ENCODE measurements at places on chromosomes 4 and X.

DNA sequence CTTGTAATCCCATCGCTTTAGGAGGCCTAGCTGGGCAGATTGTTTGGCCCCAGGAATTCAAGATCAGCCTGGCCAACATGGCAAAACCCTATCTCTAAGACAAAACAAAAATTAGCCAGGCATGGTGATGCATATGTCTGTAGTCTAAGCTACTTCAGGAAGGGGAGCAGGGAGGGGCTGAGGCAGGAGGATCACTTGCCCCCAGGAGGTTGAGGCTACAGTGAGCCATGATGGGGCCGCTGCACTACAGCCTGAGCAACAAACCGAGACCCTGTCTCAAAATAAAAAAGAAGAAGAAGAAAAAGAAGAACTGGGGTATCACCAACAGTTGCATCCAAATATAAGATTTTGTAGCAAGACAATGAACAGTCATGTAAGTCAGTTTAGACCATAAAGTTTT is 47.3 kb upstream of the NFKB1 start:
- no peak for DNase-seq

DNA sequence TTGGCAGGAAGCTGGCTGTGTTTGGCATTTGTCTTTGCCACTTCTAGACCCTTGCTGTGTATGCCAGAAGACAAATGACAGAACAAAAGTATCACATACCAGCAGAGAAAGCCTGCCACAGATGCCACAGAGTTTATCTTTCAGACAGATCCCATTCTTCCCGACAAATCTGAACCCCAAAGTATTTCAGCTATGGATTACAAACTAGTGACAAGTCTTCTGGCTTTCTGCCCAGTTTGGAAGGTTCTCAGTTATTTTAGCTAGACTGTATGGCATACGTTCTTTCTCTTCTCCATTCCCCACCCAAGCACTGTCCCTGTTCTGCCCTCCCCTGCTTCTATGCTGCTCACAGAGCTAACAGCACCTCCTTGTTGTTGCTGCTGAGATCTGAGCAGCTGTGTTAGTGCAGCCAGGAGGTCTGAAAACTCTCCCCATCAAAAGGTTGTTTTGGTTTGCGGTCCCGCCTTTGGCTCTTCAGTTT is 236.7 kb downstream of the FRAS1 start:
- DNase-seq, result no peak

- no peak for DNase-seq
Observed at GRCh38 chrX:47231167-47231566, 1.6 kb upstream of the USP11 start.

DNA sequence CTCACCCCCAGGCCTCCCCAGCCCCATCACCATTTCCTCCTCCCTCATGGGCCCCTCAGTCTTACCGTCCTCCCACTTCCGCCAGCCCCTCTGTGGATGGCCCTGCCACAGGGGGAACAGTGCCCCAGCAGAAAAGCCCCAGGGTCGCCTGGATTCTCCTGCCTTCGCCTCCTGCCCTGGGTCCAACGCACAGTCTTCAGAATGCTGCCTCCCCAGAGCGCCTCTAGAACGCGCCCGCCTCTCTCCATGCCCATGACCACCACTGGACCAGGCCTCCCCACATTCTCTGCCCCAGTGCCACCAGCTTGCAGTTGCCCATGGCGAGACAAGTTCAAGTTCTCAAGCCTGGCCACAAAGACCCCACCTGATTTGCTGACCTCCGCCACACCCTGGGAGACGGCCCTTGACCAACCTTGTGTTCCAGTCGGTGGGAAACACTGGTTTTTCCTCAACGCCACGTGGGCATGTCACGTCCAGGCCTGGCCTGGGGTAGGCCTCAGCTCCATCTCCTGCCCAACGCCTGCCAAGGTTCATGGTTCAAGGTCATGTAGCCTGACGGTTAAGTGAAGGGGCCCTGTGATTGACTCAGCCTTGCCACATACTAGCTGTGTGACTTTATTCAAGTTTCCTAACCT is 634 bp upstream of the PLXNB3 start:
- no peak for DNase-seq

GRCh38 chr4:148540622-148541326 is 98.6 kb upstream of the NR3C2 start:
- DNase-seq, result no peak

- DNase-seq, result no peak
Observed at GRCh38 chr4:63459329-63459728, 949.9 kb downstream of the TECRL start.

DNA sequence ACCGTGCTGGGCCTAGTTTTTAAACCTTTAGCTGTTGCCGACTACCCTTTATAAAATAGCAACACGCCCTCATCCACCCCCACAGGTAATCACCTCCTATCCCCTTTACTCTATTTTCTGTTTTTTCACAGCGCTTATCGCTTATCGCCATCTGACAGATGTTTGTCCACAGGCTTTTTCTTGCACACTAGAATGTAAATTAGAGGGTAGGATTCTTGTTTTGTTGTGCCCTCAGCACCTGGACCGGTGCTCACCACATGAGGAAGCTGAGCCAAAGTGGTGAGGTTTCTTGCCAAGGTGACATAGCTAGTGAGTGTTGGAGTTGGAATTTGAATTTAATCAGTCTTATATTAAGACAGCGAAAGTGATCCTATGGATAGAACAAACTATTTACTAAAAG is 2.9 kb upstream of the RBBP7 start:
- no peak for DNase-seq

- DNase-seq, result no peak
Observed at GRCh38 chr4:155889031-155889793, 14.3 kb upstream of the TDO2 start.

DNA sequence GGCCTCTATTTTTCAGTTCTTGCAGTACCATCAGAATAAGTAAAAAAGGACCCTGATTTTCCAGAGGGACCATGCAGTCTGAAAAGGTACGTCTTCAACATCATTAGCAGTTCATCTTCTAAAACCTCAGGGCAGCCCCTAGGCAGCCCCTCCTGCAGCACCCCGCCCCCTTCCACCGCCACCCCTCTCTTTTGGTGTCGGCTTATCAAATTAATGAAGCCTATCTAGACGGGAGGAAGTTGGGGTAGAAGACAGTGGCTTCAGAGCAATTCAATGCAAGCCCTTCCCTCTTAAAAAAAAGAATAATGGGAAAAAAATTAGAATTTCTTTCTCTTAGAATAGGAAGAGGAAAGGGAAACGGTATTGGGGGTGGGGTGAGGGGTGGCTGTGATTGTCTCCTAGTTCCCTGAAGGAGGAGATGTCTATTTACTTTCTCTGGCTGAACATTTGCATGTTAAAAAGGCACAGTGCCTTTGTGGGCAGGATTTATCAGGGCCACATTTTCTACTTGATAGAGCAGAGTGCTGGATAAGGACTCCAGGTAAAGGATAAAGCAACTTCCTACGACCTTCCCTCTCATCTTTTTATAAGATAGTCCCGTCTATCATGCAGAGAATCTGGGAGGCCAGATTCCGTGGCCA is 159.4 kb downstream of the MGST2 start:
- DNase-seq, result no peak

- no peak for DNase-seq
Observed at GRCh38 chr4:128572778-128573241, 236.7 kb upstream of the JADE1 start.

DNA sequence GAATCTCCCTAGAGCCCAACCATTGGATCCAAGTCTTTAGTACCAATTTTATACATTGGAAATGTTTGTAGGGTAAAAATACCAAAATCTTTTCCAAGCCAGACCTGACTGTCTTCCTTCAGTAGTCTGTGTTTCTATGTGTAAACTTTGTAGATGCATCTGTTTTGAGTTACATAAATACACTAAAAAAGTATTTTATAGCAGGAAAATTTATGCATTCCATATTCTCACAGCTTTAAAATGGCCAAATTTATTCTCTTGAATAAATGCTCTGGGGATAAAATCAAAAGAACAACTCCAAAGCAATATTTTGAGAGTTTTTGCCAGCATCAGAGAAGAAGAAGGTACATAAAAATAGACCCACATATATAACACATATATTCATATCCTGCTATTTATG is 377.4 kb downstream of the PPP3CA start:
- DNase-seq, result no peak

DNA sequence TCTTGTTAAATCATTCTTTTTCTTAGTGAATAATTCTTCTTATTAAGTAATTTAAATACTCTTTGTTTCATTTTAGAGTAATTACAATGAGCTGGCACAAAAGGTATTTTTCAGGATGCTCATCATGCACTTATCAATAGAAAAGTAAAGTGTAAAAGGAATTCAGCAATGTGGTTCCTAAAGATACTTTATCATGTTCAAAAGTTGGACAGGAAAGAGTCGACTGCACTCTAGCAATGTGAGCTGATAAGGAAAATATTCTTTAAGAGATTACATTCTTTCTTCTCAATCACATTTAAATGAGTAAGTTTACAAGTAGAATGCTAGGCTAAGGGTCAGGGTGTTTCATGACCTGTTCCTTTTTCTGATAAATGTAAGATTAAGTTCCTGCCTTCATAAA is 609.5 kb upstream of the FAM241A start:
- no peak for DNase-seq

- DNase-seq, result peak; percentile 38
Observed at GRCh38 chr4:47031011-47031678, at the start of gene GABRB1. GABRB1 (plus strand) TSS chr4:47031567.

DNA sequence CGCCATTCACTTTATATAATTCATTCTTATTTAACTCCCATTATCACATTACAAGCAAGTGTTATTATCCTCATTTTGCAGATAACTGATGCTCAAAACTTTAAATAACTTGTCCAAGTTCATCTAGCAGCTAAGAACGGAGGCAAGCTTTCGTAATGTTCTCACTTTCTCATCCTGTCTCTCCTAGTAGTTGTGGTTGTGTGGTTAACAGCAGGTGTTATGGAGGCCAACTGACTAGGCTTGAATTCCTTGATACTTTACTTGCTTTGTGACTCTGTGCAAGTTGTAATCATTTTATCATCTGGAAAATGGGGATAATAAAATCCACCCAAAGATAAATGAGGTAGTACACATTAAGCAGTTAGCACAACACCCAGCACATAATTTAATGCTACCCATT is 109.9 kb upstream of the PTPN13 start:
- no peak for DNase-seq

- DNase-seq, result peak; percentile 90
Observed at GRCh38 chrX:68498508-68499379, at the start of gene YIPF6. YIPF6 (plus strand) TSS chrX:68499051; CDS start chrX:68499067, 16 bp downstream.

- no peak for DNase-seq
Observed at GRCh38 chrX:110245011-110245410, 72.9 kb downstream of the AMMECR1 start.

DNA sequence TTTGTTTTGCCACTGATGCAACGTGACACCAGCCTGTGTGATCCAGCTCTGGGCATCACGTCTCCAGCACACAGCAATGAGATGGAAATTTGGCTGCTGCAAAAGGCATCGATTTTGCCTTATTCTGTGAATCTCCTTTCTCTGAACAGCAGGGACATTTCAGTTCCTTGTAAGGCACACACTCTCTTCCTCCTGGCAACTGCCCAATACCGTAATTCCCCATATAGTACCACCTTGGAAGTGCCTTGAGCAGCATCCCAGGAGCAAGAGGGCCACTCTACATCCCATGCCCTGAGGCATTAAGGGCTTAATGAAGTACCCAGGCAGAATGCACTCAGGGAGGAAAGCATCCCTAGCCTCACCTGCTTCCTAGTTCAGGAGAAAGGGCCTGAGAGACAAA is 10.5 kb upstream of the MAMLD1 start:
- DNase-seq, result no peak

DNA sequence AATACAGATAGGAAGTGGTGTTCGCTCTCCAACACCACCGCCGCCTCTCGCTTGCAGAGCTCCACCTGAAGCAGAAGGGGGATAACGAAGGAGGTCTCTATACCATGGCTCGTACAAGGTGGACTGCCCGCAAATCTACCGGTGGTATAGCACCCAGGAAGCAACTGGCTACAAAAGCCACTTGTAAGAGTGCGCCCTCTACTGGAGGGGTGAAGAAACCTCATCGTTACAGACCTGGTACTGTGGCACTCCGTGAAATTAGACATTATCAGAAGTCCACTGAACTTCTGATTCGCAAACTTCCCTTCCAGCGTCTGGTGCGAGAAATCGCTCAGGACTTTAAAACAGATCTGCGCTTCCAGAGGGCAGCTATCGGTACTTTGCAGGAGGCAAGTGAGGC is 5.2 kb upstream of the BMP15 start:
- DNase-seq, result no peak

- DNase-seq, result no peak
Observed at GRCh38 chrX:22296871-22297270, 24.2 kb downstream of the CBLL2 start.

DNA sequence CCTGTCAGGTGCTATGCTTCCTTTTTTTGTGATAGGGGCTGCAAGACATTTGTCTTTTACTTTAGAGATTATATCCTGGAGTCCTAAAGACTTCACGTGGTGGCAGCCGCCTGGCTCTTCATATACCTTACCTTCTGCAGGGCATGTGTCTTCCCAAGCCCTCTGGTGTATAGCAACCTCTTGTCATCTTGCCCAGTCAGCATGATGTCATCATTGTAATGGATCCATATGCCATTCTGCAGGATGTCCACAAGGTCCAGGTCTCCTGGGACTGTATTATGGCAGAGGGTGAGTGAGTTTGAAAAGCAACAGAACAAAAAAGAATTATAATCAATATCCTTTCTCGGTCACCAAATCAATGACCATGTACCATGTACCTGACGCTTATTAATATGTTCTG is 82.2 kb upstream of the SCOC start:
- no peak for DNase-seq

GRCh38 chr4:163697121-163697520 is 202.6 kb downstream of the TMA16 start:
- no peak for DNase-seq

GRCh38 chr4:109887071-109887470 is 25.6 kb upstream of the EGF start:
- DNase-seq, result no peak

DNA sequence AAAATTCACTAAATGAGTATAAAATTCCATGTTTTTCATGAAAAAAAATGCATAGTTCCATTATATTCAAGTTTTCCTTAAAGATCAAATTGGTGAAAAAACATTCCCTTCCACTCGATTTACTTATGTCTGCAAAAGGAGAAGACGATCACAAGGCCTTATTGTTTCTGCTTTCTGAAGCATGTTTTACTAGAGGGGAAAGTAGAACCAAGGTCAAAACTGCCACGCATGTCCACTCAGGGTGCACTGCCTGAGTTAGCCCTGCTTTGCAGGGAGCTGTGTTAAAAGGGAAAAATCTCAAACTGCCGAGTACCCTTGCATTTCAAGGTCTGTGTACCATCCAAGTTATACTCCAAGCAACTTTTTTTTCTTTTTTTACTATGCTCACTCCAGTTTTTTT is 57.2 kb downstream of the TRAPPC11 start:
- no peak for DNase-seq

GRCh38 chrX:23334848-23335599 is at the start of gene PTCHD1:
PTCHD1 (plus strand) TSS chrX:23334849; CDS start chrX:23334876, 27 bp downstream.
- peak; percentile 46 for DNase-seq

DNA sequence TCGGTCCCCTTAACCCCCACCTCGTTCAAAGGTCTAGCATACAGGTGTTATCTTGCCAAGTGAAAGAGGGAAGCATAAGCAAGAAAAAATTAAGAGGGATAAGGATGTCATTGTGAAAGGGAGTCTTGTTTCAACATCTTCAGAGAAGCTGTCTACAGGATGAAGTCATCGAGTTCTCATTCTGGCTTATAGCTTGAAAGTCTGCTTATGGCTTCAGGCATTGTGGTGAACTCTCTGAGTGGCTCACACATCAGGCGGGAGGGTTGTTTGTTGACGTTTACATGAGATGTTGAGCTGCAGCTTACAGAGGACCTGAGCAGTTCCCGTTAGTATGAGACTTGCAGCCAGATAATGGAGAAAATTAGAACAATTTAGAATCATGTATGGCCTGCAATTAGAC is 16.6 kb downstream of the MAGEA9B start:
- no peak for DNase-seq

GRCh38 chr4:76388160-76388908 is 32.6 kb downstream of the CCDC158 start:
- DNase-seq, result no peak

All from SK-N-SH (cell line).